Astrocyte (in vitro differentiated cells and primary cell): ENCODE measurements at places on chromosomes 5 and 9. TPM values are rescaled to one million over a fixed set of nuclear protein-coding genes. Genes with fewer than 3 reads are reported as not detected.

JAKMIP2 gene
- 15.1 and 19.3 TPM in 2 replicates for total RNA-seq

CERCAM gene
- 66.1 and 99.8 TPM in 2 replicates for total RNA-seq

SLCO6A1 gene
- not detected in 2 replicates for total RNA-seq

DDX4 gene
- not detected in 2 replicates for total RNA-seq

PCDHGA11 gene
- 5.3 and 5.8 TPM in 2 replicates for total RNA-seq

PTPRD gene
- 84.0 and 88.1 TPM in 2 replicates for total RNA-seq

KCNMB1 gene
- 0.14 and 0.31 TPM in 2 replicates for total RNA-seq

GABRG2 gene
- total RNA-seq = not detected in 2 replicates

PCDHAC1 gene
- total RNA-seq = 5.7 and 5.9 TPM in 2 replicates

PLEKHG4B gene
- total RNA-seq = 6.1 and 8.1 TPM in 2 replicates

SEMA6A gene
- total RNA-seq = 21.3 and 34.2 TPM in 2 replicates

SHOC1 gene
- total RNA-seq = not detected in 2 replicates

BASP1 gene
- 260 and 273 TPM in 2 replicates for total RNA-seq

CBY3 gene
- not detected in 2 replicates for total RNA-seq

FGFR4 gene
- total RNA-seq = 3.8 and 4.8 TPM in 2 replicates

GRXCR2 gene
- total RNA-seq = not detected in 2 replicates

ANGPTL2 gene
- total RNA-seq = 17.5 and 21.3 TPM in 2 replicates

CTNND2 gene
- 3.1 and 4.5 TPM in 2 replicates for total RNA-seq

XPA gene
- total RNA-seq = 7.7 and 9.8 TPM in 2 replicates

ANKRD34B gene
- 0.10 and 0.20 TPM in 2 replicates for total RNA-seq

SLC25A2 gene
- 0.19 and 0.25 TPM in 2 replicates for total RNA-seq

ESM1 gene
- 0.54 TPM in 1 of 2 replicates, not detected in the other for total RNA-seq

FCN2 gene
- not detected in 2 replicates for total RNA-seq

MYMK gene
- not detected in 2 replicates for total RNA-seq

TNPO1 gene
- total RNA-seq = 172 and 184 TPM in 2 replicates

PTPN3 gene
- 0.79 and 1.1 TPM in 2 replicates for total RNA-seq

CDKN2B gene
- 306 and 314 TPM in 2 replicates for total RNA-seq

CCL27 gene
- 0.52 TPM in 1 of 2 replicates, not detected in the other for total RNA-seq

ZNF462 gene
- total RNA-seq = 98.4 and 126 TPM in 2 replicates

RBM22 gene
- total RNA-seq = 42.0 and 47.4 TPM in 2 replicates

HTR1A gene
- not detected in 2 replicates for total RNA-seq

HBEGF gene
- total RNA-seq = 257 and 272 TPM in 2 replicates

QRFP gene
- total RNA-seq = not detected in 2 replicates

CYLC2 gene
- not detected in 2 replicates for total RNA-seq

PPIC gene
- total RNA-seq = 51.9 and 68.5 TPM in 2 replicates

THG1L gene
- total RNA-seq = 9.4 and 9.7 TPM in 2 replicates

EIF4E1B gene
- not detected in 2 replicates for total RNA-seq

SH3RF2 gene
- total RNA-seq = 8.6 and 12.3 TPM in 2 replicates

ADAMTSL2 gene
- total RNA-seq = 0.52 and 0.58 TPM in 2 replicates

MARCHF11 gene
- 0.79 TPM in 1 of 2 replicates, not detected in the other for total RNA-seq

SPATA31C1 gene
- not detected in 2 replicates for total RNA-seq

CENPK gene
- total RNA-seq = 5.6 and 7.0 TPM in 2 replicates

CTXN3 gene
- total RNA-seq = not detected in 2 replicates

DAPK1 gene
- total RNA-seq = 31.1 and 35.1 TPM in 2 replicates

SNX2 gene
- total RNA-seq = 82.8 and 87.2 TPM in 2 replicates

MELK gene
- total RNA-seq = 8.4 and 12.3 TPM in 2 replicates

ERAP2 gene
- 2.3 and 2.5 TPM in 2 replicates for total RNA-seq

SH3GL2 gene
- total RNA-seq = 0.16 TPM in 1 of 2 replicates, not detected in the other

FIBCD1 gene
- 0.66 and 1.6 TPM in 2 replicates for total RNA-seq

ZNG1C gene
- 21.1 and 28.1 TPM in 2 replicates for total RNA-seq

SLC36A2 gene
- total RNA-seq = not detected in 2 replicates
